ENCODE measurements at places on chromosomes 11 and 22. TPM values are rescaled to one million over a fixed set of nuclear protein-coding genes. Genes with fewer than 3 reads are reported as not detected.

The OR4A16 gene
- not detected for total RNA-seq

The P4HA3 gene
- total RNA-seq: not detected

The GRAMD1B gene
- 25.1 TPM for total RNA-seq

The HEPN1 gene
- not detected for total RNA-seq

The TMPRSS4 gene
- total RNA-seq: not detected

The HEPHL1 gene
- not detected for total RNA-seq

The HTR3B gene
- not detected for total RNA-seq

DNA sequence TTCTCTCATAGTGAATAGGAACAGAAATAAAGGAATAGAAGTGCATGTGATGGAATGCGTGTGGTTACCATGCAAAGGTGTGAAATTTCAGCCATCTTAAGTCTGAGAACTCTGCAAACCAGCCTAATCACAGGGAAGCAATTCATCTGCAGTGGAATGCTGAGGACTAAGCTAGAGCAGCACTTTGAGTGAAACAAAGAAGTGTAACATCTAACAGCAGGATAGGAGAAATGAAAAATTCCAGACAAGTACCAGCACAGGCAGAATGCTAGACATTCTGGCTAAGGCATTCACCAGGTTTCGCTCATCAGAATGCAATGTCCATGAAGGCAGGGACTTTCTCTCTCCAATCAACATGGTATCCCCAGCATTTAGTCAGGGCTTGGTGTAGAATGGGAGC is 41.2 kb upstream of the SLC36A4 start:
- peaks cover 50% of the 10 kb centered on the region for H3K27me3 ChIP-seq
- H3K4me1 ChIP-seq: peaks cover 6% of the 10 kb centered on the region
- no peak overlapping the region for H3K4me3 ChIP-seq
- no peak for DNase-seq

GRCh38 chr11:74325649-74326645 is 14.5 kb upstream of the P4HA3 start:
- peak overlapping the region; percentile 31 for H3K4me3 ChIP-seq
- DNase-seq: no peak
- H3K27me3 ChIP-seq: peaks cover 26% of the 10 kb centered on the region

DNA sequence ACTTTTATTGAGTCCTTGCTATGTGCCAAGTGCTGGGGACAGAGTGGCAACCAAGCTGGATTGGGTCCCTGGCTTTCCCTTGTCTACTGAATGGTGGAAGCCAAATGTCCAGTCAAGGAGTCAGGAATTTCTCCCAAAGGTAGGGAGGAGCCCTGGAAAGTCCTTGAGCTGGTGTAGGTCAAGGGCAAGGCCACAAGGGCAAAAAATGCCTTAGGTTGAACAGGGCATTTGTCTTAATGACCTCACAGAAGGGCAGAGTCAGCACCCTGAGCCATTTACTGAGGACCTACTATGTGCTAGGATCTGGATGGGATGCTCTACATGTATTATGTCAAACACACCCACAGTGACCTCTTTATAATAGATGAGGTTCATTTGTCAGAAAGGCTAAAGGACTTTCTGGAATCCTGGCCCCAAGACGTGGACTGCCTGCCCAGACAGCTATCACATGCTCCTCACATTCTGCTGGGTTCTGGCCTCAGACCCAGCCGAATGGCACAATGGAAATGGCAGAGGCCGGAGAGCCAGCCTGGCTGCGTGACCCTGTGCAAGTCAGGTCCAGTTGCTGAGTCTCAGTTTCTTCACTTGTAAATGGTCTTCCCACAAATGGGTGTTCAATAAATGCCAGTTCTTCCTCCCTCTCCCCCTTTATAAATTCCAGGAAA is 17.7 kb downstream of the MOGAT2 start:
- H3K27ac ChIP-seq: no peak overlapping the region
- H3K4me1 ChIP-seq: peaks cover 4% of the 10 kb centered on the region
- no peak for DNase-seq
- H3K27me3 ChIP-seq: peaks cover 45% of the 10 kb centered on the region

DNA sequence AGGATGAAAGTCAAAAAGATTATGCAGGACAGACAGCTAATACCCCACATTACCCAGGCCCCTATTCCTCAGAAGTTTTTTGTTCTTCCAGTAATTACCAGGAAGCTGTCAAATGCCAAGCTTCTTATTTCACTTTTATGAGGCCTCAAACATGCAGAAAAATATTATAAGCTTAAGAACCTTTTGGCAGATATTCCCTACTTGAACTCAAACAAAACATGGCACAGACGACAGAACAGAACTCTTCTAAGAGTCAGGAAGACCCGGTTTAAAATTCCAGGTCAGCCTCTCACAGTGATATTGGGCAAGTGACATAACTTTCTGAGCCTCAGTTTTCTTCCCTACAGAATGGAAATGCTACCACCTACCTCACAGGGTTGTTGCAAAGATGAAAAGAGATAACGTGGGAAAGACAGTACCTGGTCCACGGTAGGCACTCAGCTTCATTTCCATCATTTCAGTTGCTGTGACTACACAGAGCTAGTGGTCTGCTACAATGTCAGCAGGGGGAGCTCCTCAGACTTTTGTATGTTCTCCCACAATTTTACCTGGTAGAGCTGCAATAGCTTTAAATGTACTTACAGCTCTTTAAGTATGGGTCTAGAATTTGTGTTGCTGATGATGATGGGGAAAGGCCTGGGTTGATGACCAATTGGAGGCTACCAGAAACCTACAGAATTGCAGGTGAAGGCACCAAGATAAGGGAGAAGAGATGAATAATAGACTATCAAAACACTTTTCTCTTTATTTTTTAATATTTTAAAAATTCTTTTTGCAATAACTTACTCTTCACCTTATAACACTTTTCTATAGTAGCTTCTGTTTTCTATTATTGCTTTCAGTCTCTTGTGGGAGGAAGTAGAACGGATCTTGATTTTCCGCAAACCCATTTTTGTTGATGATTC is 98.3 kb upstream of the CHRM4 start:
- H3K4me1 ChIP-seq: peaks cover 17% of the 10 kb centered on the region
- H3K4me3 ChIP-seq: no peak overlapping the region
- peak; percentile 10 for DNase-seq
- H3K36me3 ChIP-seq: no peaks in the 10 kb centered on the region
- H3K27ac ChIP-seq: no peak overlapping the region

GRCh38 chr11:69382131-69383128 is 88.5 kb downstream of the MYEOV start:
- peak overlapping the region; percentile 28 for H3K4me3 ChIP-seq
- no peaks in the 10 kb centered on the region for H3K27me3 ChIP-seq
- H3K4me1 ChIP-seq: no peaks in the 10 kb centered on the region
- no peaks in the 10 kb centered on the region for H3K36me3 ChIP-seq
- no peak for DNase-seq
- H3K27ac ChIP-seq: no peak overlapping the region

- no peak for DNase-seq
- peaks cover 13% of the 10 kb centered on the region for H3K27me3 ChIP-seq
- H3K4me3 ChIP-seq: no peak overlapping the region
- peaks cover 3% of the 10 kb centered on the region for H3K36me3 ChIP-seq
- peaks cover 10% of the 10 kb centered on the region for H3K4me1 ChIP-seq
These were observed 106.4 kb downstream of the BRD1 start for GRCh38 chr22:49721211-49721763.

GRCh38 chr11:133492895-133493294 is 39.4 kb downstream of the OPCML start:
- no peaks in the 10 kb centered on the region for H3K27me3 ChIP-seq
- H3K4me3 ChIP-seq: no peak overlapping the region
- no peak overlapping the region for H3K27ac ChIP-seq
- H3K4me1 ChIP-seq: no peaks in the 10 kb centered on the region

DNA sequence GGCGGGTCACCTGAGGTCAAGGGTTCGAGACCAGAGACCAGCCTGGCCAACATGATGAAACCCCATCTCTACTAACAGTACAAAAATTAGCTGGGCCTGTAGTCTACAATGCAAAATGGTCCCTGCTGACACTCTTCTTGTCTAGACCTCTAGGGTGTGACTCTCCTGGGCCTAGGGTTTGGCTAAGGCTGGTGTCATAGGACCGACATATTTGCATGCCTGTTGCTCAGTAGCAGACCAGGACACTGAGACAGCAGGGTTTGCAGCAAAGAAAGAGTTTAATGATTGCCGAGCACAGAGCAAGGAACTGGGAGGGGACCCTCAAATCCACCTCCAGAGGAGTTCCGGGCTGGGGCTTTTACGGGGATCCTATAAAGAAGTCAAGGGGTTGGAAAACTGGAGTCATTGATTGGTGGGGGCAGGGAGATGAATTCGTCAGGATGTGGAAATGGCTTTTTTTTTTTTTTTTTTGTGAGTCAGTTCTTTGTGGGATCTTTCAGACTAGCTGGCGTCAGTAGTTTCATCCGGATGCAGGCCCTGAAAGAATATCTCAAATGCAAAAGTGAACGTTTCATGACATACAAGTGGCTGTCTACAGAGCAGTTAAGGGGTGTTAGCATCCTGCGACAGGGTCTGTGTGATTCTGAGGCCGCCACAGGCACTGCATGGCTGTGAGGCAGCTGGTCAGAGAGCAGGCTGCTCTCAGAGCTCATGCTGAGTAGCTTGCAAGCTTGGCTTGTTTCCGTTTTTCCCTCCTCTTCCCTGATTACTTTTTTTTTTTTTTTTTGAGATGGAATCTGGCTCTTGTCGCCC is 27.2 kb upstream of the A4GALT start:
- H3K27me3 ChIP-seq: peaks cover 15% of the 10 kb centered on the region
- H3K4me3 ChIP-seq: no peak overlapping the region

DNA sequence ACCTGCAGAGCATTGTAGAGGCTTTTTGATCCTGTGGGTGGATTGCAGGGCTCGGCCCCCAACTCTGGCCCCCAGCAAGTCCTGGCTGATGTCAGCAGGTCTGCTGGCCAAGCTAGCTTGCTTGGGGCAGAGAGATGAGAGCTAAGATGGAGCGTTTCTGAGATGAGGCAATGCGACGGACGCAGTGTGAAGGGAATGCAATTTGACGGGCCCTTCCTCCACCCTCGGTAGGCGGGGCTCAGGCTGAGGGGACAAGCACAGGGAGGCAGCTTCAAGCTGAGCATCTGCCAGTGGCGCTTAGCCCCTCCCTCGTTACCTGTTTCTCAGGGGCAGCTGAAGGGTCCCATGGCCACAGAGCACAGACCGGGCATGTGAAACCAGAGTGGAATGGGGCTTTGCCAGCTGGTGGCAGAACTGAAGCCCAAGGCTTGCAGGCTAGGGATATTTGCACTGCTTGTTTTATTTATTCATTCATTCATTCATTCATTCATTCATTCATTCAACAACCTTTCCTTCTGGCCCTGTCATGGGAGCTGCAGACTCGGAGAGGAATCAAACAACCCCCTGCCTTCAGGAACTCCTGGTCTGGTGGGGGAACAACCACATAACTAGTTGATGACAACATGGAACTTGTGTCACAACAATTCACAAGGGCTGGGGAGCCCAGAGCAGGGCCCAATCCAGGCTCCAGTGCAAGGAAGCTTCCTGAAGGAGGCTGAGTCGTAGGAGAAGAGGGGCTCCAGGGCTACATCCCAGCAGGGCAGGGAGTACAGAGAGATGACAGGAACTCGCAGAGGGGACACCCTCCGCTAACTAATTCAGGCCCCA is 66.8 kb downstream of the THAP12 start:
- no peaks in the 10 kb centered on the region for H3K4me1 ChIP-seq
- H3K27ac ChIP-seq: no peak overlapping the region
- no peaks in the 10 kb centered on the region for H3K36me3 ChIP-seq
- DNase-seq: no peak

GRCh38 chr11:101987370-101987769 is 59.9 kb upstream of the CFAP300 start:
- no peaks in the 10 kb centered on the region for H3K4me1 ChIP-seq
- no peak for DNase-seq

DNA sequence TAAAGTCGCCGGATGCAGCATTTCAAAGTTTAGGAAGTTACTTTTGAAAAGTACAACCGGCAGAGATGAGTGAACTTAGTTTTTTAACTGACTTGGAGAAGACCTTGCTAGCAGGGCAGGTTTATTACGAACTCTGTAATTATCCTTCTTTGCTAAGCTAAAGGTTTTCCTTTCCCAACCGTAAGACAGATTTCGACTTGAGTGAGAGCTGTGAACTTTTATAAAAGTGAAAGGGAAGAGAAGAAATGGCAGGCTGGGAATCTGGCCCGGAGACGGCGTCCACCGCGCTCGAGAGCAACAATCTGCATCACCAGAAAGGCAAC is 659 bp upstream of the TEAD1 start:
- peaks cover 61% of the 10 kb centered on the region for H3K27me3 ChIP-seq
- H3K36me3 ChIP-seq: no peaks in the 10 kb centered on the region
- H3K27ac ChIP-seq: peak overlapping the region; percentile 12
- peaks cover 8% of the 10 kb centered on the region for H3K4me1 ChIP-seq
- H3K4me3 ChIP-seq: peak overlapping the region; percentile 81

- no peak overlapping the region for H3K4me3 ChIP-seq
- H3K36me3 ChIP-seq: peaks cover 4% of the 10 kb centered on the region
- no peak overlapping the region for H3K27ac ChIP-seq
These were observed 7.5 kb upstream of the MICAL3 start for GRCh38 chr22:18031695-18032454.

DNA sequence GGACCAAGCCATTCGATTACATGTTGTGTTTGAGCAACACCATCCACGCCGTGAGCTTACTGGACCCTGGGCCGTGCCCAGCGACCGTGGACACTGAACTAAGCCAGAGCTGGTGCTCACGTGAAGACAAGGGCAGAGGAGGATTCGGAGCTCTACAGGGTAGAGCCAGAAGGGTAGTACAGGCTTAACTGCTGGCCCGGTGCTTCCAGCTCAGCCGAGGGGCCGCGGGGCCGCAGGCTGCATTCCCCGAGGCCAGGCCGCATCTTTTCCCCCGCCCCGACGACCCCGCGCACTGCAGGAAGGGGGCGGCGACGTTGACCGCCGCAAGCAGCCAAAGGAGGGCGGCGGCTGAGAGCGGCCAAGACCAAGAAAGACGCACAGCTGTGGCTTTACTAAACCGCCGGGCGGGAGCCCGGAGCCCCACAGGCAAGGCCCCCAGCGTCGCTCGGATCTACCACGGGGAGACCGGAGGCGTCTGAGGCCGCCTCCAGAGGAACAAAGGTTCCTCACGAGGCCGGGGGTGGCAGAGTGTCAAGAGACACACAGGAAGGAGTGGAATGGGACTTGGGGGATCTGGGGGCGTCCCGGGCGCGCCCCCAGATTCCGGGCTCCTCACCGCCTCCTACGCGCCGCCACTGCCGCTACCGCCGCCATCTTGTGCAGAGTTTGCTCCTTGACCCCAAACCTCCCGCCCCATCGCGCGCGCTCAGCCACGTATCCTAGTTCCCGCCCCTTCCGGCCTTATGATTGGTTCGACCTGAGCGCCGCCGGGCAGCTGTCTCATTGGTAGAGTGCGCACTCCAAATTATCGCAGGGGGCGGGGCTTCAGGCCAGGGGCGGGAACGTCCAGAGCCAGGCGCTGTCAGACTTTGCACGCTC is at the start of gene GANAB:
Gene GANAB (minus strand): TSS at position 668 of the 879 bp plus-strand sequence. CDS start 14 bp downstream, at position 654.
- H3K27me3 ChIP-seq: no peaks in the 10 kb centered on the region
- DNase-seq: peak; percentile 98
- no peaks in the 10 kb centered on the region for H3K36me3 ChIP-seq
- peaks cover 13% of the 10 kb centered on the region for H3K4me1 ChIP-seq

- H3K27ac ChIP-seq: peak overlapping the region; percentile 98
- peaks cover 2% of the 10 kb centered on the region for H3K36me3 ChIP-seq
- H3K4me1 ChIP-seq: peaks cover 23% of the 10 kb centered on the region
- peak; percentile 46 for DNase-seq
These were observed 8.0 kb downstream of the TMEM86A start for GRCh38 chr11:18706330-18707243.

All from T-helper 17 cell (primary cell).